ENCODE measurements at places on chromosomes 3 and 15.

- DNase-seq: no peak
These were observed 22.3 kb upstream of the IL1RAP start for GRCh38 chr3:190491533-190492054.

- no peak for DNase-seq
These were observed 417.1 kb downstream of the TAFA4 start for GRCh38 chr3:68515237-68515636.

DNA sequence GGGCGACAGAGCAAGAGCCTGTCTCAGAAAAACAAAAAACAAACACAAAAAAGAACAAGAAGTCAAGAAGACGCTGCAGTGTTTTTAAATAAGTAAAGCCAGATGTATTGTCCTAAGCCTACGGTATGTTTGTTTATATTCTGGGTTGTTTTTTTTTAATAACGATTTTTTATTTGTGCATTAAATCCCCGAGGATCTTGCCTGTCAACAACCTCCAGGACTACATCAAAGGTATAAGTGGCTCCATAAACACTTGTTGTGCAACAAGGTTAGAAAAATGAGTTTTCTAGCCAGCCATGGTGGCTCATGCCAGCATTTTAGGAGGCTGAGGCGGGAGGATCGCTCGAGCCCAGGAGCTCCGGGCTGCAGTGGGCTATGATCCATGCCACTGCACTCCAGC lies 26.1 kb downstream of the ITGB5 start:
- DNase-seq: no peak

GRCh38 chr3:146250449-146251382 lies at the start of gene PLSCR4:
PLSCR4 (minus strand) TSS chr3:146251105; CDS start chr3:146222071, 29,034 bp downstream.
- DNase-seq: peak; percentile 78

- DNase-seq: no peak
These were observed 187.9 kb downstream of the UBE2E2 start for GRCh38 chr3:23390989-23391553.

GRCh38 chr3:27224197-27224596 lies 145.0 kb downstream of the NEK10 start:
- no peak for DNase-seq

- no peak for DNase-seq
These were observed 45.4 kb downstream of the GOLGA6L2 start for GRCh38 chr15:23401627-23402026.

DNA sequence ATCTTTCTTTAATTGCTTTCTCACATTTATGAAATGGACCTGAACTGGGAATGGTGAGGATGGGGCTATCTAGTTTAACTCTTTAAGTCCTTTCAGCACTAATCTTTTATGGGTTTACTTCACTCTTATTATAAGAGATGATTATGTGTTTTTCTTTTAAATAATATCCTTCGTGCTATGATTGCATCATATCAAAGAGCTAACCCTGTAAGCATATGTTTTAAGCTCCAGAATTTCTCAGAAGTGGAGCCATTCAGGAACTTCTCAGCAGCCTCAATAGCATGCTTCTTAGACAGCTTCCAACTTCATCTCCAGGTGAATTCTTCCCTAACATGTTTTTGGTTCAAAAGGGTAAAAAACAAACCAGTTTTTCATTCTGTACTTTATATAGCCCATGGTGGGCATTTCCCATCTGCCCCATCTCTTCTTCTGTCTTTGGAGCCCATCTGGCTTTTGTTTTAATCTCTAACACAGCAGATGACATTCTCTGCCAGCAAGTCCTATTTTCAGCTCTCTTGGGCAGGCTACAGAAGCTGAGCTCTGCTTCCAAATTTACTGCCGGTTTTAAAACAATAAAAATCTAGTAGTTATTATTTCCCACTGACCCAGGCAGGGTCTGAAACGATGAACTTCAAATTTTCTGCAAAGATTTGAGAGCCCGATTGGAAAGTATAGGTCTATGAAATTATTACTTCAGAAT lies 26.8 kb upstream of the IL1RAP start:
- DNase-seq: no peak

DNA sequence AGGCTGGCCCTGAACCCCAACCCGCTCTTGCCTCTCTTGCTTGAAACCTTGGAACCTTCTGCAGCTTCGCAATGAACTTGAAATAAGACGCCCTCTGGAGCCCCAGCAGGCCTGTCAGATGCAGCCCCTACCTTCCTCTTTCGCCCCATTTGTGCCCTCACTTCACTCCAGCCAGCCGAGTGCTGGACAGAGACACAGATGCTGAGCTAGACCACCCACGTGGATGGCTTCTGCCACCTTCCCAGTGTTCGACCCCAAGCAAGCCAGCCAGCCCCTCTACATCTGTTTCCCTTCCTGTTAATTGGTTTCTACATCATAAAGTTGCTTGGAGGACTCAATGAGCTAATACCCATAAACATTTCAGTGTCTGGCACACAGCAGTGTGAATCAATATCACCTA lies 23.8 kb upstream of the SNRPA1 start:
- no peak for DNase-seq

DNA sequence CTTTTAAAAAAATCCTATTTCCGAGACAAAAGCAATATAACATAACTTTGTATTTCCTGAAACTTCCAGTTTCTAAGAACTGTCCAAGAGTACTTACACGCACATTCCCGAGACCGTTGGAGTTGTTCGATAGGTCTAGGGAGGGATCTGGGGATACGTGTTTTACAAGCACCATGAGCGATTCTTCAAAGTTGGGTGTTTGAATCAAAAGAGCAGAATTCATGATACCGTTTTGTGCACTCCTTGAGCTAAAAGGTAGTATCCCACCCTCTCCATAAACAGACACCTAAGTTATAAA lies 700 bp upstream of the EDEM1 start:
- peak; percentile 53 for DNase-seq

DNA sequence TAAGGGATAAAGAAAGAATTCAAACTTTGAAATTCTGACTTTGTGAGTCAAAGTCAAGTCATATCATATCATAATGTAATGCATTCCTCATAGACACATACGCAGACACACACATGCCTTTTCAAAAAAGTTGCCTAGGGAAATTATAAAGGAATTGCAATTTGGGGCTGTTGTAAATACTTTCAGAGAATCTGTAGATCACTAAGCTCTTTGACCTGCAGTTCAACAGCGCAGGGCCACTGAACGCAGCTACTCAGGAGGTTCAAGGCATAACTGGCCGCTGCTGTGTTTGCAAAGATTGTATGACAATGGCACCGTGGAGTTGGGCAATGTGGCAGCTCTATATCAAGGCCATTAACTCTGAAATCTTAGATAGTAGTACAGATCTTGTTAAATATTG lies 188.4 kb upstream of the THRB start:
- DNase-seq: no peak

DNA sequence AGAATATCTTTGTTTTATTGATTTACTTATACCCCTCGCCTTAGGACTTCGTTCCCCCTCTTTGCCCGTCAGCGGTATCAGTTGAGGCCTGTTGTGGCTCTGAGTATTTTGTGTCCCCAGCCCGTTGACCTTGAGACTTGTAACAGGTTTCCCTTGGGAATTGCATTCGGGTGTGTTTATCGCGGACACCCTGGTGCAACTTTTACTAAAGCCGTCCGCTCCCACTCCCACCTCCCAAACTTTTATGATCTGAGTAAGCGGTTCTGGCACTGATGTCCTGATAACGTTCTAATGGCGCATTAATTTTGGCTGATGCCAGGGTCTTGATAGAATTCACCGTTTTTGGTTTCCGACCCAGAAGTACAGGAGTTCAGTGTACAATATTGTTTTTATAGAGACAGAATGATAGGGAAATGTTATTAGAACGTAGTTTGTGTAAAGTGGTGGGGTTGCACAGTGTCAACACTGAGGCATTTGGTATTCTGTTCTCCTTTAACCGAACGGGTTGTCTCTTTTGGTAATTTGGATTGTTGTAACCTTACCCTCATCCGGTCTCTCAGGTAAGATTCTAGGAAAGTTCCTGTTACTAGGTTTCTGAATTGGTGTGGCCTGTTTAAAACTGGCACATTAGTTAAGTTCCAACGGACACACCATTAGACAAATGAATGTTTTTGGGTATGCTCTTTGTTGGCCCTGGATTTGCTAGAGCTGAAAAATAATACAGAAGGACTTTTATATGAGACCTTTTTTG lies 47.8 kb downstream of the OIP5 start:
- peak; percentile 43 for DNase-seq

DNA sequence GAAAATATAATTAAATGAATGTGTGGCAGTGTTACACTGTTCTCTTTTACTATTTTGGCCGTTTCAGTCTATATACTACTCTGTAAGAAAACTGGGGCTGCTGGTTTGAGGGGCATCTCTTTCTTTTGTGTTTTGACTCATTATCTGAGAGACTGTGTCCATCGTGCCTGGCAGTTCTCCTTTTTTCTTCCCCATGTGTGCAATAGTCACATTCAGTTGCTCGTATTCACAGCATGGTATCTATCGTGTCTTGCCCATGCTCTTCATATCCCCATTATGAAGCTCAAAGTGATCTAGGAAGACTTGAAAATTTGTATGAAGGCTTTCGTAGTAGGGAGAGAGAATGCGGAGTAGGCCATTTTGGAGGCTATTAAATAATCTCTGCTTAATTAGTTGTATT lies 29.8 kb upstream of the FAH start:
- DNase-seq: no peak

GRCh38 chr15:35633677-35634076 lies 87.7 kb upstream of the DPH6 start:
- DNase-seq: no peak

DNA sequence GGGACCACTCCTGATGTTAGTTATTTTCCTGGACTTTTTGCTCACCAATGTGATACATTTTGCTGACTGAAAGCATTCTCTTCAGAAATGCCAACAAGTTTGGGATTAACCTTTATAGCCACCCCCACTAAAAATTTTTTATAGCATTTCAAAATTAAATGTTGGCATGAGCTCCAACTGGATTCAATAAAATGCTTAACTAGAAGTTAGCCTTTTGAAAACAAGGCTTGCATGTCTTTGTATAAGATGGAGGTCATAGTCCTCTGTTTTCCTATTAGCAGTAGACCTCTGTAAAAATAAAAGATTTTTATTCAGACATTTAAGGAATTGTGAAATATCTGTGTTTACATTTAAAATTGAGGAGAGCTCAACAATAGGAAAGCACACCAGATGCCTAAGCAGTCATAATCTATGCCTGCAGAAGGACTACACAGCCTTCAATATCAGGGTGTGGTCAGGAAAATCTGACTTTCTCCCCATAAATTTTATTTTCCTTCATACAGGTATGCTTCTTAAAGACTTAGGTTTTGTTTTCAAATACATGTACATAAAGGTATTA lies 87.2 kb downstream of the DNAJC13 start:
- DNase-seq: no peak

DNA sequence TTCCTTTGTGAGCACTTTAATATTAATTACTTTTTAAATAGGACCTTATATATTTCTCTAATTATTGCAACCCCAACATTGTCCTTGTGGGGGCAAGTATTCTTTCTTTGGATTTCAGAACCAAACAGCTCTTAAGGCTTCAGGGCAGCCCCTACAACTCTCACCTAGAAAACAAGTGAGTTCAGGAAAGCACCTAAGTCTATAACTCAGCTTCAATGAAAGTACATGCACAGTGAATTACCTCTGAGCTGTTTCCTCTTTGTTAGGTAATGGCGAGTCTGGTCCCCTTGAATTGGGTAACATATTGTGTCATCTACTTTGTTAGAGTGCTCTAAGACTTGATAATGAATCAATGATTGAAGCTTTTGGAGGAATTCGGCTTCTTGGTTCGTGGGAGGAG lies 545.7 kb downstream of the NLGN1 start:
- DNase-seq: no peak

DNA sequence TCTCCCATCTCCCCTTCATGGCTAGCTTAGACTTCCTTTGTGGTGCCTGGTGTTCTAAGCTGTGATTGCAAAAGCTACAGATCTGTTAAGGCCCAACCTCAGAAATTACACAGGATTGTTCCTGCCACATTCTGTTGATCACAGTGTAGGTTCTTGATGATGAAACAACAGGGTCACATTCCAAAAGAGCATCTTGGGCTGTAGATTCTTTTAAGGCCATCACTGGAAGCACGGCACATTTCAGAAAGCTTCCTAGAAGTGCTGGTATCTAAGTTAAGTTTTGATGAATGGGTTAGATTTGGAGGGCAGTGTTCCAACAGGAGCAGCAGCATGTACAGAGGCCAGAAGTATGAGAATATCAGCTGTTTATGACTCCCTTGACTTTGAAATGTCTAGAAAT lies 107.5 kb upstream of the SKOR1 start:
- DNase-seq: no peak

DNA sequence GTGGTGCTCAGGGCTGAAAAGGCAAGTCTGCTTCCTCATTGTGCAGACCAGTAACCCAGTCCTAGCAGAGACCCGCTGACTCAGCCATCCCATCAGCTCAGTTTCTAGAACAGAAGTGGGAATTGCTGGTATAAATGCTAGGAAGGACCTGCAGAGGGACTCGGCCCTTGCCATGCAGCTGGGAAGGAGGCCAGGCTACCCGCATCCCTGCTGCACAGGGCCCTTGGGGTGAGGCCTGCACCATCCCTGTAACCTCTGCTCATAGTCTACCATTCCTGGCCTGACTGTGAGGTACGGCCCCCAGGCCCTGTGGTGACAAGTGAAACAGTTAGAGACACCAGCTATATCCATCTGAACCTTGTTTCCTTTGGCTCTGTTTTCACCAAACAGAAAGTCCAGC lies 23.5 kb downstream of the RAB6B start:
- no peak for DNase-seq

DNA sequence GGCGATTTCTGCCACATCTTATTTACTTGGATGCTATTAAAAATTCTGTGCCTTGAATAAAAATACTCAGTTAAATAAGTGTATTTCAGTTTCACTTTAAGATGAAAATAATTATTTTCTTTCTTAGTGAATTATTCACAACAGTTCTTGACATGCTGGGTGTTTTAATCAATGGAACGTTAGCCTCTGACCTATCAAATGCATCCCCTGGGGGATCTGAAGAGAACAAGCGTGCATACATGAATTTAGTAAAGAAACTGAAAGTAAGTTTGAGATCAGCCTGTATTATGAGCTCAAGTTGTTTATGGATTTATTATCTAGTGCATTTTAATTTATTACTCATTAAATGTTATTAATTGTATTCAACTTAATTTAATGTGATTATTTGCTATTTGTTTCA lies 597 bp downstream of the P2RY12 start:
- no peak for DNase-seq

DNA sequence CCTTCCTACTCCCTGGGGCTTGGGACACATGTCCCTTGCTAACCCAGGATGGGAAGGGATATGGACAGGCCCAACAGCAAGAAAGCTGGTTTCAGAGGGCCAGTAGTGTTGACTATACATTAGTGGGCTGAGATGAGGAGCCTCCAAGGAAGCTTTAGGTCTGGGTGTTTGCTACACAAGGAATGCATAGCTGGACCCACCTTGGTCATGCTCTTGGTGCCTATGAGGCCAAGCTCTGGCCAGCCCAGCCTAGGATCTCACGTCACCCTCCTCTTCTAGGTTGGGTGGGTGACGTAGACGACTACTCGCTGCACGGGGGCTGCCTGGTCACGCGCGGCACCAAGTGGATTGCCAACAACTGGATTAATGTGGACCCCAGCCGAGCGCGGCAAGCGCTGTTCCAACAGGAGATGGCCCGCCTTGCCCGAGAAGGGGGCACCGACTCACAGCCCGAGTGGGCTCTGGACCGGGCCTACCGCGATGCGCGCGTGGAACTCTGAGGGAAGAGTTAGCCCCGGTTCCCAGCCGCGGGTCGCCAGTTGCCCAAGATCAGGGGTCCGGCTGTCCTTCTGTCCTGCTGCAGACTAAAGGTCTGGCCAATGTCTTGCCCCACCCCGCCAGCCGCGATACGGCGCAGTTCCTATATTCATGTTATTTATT lies 653 bp upstream of the WDR6 start:
- peak; percentile 67 for DNase-seq

- DNase-seq: peak; percentile 40
These were observed 140.9 kb upstream of the TP63 start for GRCh38 chr3:189490337-189490736.

Data from hepatocyte (in vitro differentiated cells).